ENCODE measurements at places on chromosomes 4 and X.
A peak's percentile ranks its signal among the peaks of the same experiment; 100 is the strongest.

- DNase-seq, result no peak
These were observed 22.7 kb downstream of the TENM3 start for GRCh38 chr4:182265881-182266280.

- no peak for DNase-seq
These were observed 1.1 kb upstream of the LIN54 start for GRCh38 chr4:83011689-83012199.

DNA sequence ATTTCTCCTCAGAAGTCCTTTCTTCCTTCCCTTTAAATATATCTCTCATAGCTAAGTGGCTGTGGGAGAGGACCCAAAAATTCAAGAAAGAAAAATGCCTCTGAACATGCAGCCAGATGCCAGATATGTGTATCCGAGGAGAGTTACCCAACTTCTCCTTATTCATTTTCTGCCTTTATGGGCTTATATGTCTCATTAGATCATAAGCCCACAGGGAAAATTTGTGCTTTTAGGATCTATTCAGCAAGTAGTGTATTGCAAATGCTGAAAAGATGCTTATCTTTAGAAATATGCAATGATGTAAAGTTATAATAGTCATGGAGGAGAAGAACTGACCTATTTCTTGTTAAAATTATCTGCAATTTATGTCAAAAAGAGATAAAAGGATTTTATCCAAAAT lies 371.8 kb upstream of the NOCT start:
- DNase-seq, result no peak

GRCh38 chr4:116501954-116502353 lies 583.4 kb downstream of the TRAM1L1 start:
- DNase-seq, result no peak

DNA sequence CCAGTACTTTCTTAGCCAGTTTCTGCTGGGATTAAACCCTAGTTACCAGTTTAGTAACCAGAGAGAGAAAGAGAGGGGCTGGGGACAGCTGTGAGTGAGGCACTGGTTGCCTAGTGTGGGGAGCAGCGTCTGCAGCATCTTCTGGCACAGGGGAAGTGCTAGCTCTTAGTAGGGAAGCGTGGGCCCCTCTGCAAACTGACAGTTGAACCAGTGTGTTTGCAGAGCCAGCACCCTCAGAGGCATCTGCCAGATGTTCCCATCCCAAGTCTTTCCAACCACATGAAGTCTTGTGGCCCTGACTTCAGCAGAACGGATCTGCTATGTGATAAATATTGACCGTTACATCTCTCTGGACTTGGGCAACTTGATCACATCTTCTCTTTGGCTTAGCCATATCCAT lies 15.0 kb downstream of the RBMX2 start:
- no peak for DNase-seq

DNA sequence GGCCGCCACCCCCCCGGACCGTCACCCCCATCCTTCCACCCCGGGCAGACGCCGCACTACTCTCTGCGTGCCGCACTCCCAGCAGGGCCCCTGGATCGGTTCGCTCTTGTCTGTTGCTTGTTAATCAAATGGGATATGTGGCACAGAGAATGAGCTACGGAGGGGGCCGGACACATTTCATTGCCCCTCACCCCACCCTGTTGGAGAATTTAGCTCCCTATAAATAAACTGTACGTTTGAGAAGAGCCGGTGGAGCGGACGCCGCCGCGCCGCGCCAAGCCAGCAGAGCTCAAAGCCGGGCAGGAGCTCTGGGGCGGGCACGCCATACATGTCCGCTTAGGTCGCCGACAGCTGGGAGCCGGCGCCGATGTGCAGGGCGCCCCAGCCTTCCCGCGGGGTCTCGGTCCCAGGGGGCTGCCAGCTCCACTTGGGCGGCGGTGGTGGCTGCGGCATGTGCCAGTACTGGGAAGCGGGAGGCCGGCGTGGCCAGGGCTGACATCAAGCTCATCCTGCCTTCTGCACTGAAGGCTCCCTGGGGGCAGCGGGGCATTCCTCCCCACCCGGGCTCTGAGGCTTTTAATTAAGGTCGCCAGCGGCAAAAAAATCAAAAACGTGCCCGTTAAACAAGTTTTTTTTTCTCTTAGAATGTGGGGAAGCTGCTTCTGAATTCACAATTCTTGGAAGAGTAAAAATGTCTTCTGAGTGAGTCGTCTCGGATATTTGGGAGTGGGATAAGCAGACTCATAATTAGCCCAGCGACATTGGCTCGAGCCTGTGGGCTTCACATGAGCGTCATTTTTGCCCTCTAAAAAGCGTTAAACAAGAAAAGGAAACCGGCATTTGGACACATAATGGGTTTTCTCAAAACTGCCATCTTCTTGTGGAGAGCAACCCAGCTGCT lies 1.1 kb upstream of the PCDH19 start:
- DNase-seq, result no peak

GRCh38 chrX:32842053-32842452 lies 369.3 kb downstream of the DMD start:
- no peak for DNase-seq

DNA sequence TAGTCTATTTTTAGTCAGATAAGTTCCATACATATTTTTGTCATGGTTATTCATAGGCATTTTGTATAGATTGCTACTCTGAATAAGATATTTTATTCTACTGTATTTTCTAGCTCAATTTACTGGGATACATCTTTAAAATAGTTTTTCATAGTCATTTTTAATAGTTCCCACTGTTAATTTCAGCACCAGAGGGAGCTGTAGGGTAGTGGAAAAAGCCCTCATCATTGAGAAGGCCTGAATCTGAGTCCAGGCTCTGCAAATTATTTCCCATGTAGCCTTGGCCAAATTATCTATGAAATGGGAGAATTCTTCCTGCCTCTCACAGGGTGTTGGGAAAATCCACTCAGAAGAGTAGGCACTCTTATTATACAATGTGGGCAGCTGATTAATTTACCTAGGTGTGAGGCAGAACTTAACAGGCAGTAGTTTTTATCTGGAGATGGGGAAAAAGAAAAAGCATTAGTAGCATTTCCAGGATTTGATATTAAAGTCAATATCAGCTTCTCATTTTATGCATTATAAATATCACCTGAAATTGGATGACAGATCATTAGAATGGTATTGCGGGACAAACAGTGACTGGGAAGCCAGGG lies 102.9 kb upstream of the PAQR3 start:
- DNase-seq, result no peak

DNA sequence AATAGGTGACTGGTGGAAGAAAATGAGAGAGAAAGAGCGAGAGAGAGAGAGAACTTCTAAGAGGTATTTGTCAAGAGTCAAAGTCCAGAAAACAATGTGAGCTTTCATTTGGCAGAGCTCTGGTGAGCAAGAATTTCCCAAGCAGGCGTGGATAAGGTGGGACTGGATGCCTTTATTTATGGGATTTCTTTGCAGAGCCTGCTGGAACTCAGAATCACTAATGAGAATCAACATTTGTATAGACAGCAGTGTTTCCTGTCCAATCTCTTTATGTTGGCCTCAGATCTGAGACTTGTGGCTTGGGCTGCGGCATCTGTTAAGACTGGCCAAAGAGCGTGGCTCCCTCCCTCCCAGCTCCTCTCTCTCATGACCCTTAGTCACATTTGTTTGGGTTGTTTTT lies 67.9 kb upstream of the TBL1X start:
- no peak for DNase-seq

- DNase-seq, result no peak
These were observed 232.9 kb upstream of the ANKRD50 start for GRCh38 chr4:124945422-124945821.

DNA sequence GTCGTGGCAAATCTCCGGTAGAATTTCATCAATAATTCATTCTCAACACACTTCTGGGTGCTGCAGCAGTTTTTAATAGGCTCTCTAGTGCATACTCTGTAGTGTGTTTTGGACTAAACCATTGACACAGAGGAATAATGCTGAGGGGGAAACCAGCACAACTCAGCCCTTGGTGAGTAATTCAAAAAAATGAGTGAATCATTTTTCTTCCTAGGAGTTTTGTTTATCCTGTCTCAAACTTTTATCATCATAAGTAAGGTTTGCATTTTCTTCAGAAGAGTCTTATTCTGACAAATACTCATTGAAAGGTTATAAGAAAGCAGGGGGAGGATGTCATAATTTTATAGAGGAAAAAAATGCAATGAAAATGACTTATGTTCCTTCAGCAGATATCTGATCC lies 2542.7 kb downstream of the PCDH7 start:
- no peak for DNase-seq

- DNase-seq, result no peak
These were observed 56.2 kb downstream of the CDS1 start for GRCh38 chr4:84639145-84639544.

- DNase-seq, result peak; percentile 90
These were observed 45.7 kb downstream of the PRPS1 start for GRCh38 chrX:107673933-107674479.

DNA sequence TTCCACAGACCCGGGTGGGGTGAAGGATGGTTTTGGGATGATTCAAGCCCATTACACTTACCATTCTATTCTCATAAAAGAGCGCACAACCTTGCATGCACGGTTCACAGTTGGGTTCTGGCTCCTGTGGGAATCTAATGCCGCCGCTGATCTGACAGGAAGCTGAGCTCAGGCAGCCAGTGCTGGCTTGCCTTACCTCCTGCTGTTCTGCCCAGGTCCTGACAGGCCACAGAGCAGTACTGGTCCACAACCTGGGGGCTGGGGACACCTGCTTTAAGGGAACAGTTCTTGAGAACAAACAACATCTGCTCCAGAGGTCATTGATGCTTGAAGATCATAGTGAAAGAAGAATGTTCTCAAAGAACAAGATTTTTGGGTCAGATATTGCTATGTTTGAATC lies 8.0 kb upstream of the HS3ST1 start:
- DNase-seq, result no peak

- no peak for DNase-seq
These were observed 61.4 kb downstream of the ZXDA start for GRCh38 chrX:57848857-57849256.

GRCh38 chr4:103074744-103075434 lies 1.7 kb downstream of the SLC9B2 start:
- DNase-seq, result no peak

GRCh38 chr4:34417160-34417559 lies 1827.2 kb downstream of the ARAP2 start:
- DNase-seq, result no peak

DNA sequence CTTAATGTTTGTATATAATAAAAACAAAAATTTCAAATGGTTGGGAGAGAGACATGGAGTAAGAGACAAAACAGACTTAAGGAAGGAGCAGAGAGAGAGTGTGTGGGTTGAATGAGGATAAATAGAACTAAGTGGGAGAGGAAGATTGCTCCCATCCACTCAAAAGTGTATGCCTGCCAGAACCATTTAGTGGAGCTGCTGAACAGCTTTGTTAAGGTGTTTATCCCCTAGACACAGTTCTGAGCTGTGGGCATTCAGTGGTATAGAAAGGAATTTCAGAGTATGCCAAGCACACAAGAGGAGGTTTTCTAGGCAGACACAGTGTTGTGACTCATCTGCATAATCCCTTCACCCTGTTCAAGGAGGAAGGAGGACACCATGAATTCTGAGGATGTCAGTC lies 508.6 kb upstream of the EPHA5 start:
- DNase-seq, result no peak

DNA sequence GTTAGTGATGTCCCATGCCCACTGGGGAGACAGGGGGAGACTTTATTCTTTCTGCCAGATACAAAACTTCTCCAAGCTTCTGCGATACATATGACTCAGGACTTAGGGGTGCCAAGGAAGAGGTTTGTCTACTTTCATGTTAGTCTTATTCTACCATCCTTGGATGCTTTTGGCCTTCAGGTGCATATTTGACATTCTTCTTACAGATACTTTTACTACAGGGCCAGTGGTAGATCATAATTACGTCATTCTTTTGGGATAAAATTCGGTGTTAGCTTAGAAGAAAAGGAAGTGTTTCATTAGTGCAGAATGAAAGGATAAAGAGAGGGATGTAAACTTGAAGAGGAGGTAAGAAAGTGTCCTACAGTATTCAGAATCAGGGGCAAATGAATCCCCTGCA lies 245.2 kb downstream of the THOC2 start:
- DNase-seq, result no peak

- no peak for DNase-seq
These were observed 252.8 kb upstream of the SLC7A11 start for GRCh38 chr4:138494931-138495330.

DNA sequence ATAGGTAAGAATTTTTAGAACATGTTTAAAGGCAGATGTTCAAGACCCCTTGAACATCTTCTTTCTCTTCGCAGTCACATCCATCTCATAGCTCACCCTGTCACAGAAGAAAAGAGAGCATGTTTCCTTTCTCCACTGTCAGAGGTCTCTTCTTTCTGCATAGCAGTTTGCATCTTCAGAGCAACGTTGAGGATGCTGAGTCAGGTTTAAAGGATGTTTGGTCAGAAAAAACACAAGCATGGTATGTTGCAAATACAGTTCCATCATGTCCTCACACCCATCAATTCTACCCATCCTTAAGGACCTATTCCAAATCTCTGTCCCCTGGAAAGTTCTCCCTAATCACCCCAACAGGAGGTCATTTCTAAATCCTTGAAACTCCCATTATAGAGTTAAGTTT lies 84.8 kb downstream of the STOX2 start:
- DNase-seq, result no peak

DNA sequence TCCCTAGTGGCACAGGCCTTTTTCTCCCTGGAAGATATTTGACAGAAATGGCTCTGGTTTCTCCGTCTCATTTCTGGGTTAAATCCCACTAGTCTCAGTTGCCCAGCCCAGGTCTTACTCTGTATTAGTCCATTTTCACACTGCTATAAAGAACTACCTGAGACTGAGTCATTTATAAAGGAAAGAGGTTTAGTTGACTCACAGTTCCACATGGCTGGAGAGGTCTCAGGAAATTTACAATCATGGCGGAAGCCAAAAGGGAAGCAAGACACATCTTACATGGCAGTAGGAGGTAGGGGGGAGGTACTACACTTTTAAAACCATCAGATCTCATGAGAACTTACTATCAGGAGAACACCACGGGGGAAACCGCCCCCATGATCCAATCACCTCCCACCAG lies 81.9 kb downstream of the FHDC1 start:
- DNase-seq, result no peak

DNA sequence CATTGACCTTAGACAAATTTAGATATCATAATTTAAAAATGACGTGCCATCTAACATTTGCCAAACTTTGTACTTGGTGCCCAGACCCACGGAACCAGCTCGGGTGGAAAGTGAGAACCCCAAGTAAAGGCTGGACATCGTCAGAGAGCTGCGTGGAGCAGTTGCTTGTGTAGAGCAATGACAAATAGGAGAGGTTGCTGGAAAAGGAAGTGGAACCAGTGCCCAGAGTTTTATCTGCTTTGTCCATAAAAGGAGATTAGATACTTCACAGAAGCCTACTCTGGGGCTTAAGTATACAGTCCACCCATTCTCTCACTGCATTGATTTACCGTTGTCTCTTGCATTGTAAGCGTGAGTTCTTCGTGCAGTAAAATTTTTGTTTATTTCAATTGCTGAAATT lies 5.4 kb upstream of the TBC1D1 start:
- DNase-seq, result no peak

DNA sequence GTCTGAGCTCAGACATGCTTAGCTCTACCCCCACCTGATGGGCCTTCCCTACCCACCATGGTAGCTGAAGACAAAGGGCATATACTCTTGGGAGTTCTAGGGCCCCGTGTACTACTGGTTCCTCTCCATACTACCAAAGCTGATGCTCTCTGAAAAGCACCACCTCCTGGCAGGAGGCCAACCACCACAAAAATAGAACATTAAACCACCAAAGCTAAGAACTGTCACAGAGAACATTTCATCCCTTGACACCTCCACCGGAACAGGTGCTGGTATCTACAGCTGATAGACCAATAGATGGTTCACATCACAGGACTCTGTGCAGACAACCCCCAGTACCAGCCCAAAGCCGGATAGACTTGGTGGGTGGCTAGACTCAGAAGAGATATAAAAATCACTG lies 13.4 kb downstream of the EDA2R start:
- no peak for DNase-seq

- no peak for DNase-seq
These were observed 172.1 kb downstream of the OPHN1 start for GRCh38 chrX:68261060-68261672.
